T-helper 22 cell (primary cell): ENCODE measurements at places on chromosomes 11 and 22.

DNA sequence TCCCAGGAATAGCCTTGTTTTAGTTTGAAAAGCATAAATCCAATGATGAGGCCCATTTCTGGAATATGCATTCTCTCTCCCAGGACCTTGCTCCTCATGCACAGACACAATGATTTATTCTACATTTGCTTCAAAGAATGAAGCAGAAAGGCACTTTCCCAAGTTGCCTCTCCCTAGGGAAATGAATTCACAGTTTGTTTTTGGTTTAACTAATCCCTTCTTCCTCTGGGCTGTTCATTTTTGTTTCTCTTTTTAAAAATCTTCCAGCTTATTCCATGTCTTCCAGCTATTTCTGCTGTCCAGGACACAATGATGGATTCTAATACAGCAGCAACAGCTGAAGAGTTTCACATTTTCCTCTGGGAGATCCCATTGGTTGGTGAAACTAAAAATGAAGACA lies 1529.2 kb upstream of the TENM4 start:
- DNase-seq = no peak

DNA sequence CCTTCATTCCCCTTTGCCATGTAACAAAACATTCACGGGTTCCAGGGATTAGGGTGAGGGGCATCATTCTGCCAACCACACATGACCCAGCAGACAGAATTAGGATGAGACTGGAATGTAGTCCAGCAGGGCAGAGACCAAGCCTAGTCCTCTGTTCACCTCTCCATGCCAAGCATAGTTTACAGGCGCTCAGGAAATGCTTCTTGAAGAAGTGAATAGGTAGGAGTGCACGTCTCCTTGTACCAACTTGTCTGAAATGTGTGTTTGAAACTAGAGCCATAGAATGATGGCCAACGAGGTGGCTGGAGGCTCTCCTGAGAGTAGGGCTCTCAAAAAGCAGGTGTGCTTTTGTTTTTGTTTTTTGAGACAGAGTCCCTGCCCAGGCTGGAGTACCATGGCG lies 8.2 kb downstream of the SPINDOC start:
- no peak for DNase-seq

DNA sequence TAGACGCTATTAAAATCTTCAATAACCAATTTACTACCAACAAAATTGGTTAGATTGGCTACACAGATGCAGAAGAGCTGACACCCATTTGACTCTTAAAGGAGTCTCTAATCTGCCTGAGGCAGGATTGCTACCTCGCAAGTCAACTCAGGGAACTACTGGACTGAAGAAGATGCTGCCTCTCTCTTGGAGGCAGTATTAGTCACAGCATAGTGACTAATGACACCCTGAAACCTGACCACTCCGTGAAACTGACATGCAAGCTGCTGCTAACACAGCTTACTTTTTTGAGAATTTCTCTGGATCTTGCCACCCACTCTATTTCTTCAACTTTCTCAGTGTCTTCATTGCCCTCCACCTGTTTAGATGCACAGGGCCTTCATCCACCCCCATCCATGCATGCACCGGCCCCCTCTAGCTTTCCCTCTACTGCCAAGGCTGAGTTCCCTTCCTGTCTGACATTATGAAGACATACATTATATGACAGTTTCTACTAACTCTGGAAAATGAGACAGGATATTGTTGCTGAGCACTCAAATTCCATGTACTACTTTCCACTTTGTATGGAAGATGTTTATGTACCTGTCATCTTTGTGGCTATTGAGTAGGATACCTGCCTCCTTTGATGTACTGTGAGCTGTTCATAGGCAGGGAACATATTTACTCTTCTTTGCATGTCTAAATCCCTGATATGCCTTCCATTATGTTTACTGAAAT lies 183.2 kb downstream of the MSANTD4 start:
- DNase-seq = no peak

DNA sequence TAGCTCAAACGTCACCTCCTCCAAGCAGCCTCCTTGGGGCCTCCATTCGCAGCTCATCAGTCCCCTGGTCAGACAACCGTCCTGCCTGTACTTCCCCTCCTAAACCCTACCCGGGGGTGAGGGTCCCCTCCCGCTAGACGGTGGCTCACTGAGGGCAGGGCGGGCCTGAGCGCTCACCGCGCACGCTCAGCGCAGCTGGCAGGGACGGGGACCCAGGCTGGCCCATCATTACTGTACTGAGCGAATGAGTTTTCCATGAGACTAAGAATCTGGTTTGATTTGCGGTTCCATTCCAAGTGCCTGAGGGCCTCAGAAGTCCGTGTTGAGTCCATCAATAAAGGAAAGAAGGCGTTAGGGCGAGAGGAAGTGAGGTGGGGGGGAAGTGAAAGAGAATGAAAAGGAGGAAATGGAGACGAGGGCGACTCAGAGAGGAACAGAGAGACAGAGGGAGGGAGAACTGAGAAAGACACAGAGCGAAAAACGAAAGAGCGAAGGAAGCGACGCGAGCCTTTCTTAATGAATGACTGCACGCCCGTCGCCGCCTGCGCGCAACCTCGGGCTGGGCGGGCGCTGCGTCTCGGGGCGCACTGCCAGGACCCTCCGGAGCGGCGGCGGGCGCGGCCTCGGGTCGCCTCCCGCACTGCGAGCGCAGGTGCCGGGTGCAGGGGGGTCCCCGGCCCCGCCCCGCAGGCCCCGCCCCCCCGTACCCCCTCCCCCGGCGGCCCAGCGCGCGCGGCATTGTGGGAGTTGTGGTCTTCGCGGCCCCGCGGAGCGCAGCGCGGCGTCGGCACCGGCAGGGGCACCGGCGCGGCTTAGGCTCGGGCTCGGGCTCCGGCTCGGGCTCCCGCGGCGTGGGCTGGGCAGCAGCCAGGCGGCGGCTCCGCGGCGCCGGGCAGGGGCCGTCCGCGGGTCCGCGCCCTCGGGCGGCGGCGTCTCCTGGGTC lies at the start of gene ASPHD2:
Gene ASPHD2 (plus strand): TSS at position 746 of the 943 bp plus-strand sequence. CDS start 4,356 bp downstream, outside the sequence.
- peak; percentile 74 for DNase-seq

GRCh38 chr22:29773233-29773632 lies 6.1 kb downstream of the UQCR10 start:
- DNase-seq = no peak

DNA sequence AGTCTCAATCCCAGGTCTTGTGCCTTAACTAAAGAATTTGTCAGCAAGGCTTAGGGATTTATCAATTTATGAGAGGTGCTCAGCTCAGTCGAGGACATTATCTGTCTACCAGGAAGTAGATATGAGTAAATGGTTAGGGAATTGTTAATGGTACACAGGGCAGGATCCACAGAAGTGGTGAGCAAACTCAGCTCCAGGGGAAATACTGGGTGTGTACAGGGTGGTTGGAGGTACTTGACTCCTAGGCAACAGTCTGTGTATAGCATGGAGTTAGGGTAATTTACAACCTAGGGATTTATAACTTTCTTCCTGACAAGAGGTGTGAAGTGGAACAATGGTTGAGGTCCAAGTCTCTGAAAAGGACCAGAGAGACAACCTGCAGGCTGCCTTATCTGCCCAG lies 123.4 kb upstream of the OR9Q1 start:
- DNase-seq = no peak

- DNase-seq = no peak
These were observed 103.4 kb upstream of the SEZ6L start for GRCh38 chr22:26065847-26066246.

- DNase-seq = no peak
These were observed 36.5 kb downstream of the LRRC74B start for GRCh38 chr22:21082248-21082647.

GRCh38 chr11:38814670-38815069 lies 2216.6 kb upstream of the RAG2 start:
- DNase-seq = no peak

DNA sequence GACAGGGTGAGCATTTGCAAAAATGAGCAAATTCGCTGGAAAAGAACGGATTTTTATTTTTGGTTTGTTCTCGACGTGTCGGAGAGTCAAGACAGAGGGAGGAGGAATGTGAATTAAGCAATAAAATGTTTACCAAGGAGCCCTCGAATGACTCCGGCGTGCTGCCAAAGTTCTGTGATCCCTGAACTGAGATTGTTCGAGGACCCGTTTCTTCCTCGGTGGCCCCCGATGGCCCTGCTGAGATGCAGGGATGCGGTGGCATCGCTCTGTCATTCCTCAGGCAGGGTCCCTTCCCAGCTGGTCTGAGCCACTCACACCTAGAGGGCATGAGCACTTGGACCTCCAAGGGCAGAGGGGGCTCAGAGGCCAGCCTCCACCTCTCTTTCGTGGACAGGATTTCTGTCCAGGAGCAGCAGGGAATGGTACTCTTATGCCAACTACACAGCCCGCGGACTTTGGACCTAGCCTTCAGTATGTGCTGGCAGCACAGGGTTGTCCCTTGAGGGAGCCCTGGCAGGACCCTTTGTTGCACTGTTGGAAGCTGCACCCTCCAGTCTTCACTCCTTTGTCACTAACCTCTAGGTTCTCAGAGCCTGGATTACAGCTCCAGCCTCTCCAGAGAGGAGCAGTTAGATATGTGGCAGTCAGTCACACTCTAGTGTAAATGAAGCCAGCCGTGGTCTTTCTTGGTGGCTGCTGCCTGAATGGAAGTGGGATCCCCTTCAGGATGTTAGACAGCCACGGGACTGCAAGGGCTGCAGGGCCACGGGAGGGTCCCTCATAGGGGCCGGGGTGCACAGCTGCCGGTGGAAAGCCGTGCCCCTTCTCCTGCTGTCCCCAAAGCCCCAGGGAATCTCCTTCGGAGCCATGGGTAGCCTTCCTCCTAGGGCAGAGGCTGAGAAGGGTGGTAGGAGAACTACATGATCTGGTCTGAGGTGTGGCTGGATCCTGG lies 109.4 kb upstream of the ANO1 start:
- no peak for DNase-seq

GRCh38 chr11:65853246-65853979 lies 4.6 kb downstream of the CFL1 start:
- no peak for DNase-seq

DNA sequence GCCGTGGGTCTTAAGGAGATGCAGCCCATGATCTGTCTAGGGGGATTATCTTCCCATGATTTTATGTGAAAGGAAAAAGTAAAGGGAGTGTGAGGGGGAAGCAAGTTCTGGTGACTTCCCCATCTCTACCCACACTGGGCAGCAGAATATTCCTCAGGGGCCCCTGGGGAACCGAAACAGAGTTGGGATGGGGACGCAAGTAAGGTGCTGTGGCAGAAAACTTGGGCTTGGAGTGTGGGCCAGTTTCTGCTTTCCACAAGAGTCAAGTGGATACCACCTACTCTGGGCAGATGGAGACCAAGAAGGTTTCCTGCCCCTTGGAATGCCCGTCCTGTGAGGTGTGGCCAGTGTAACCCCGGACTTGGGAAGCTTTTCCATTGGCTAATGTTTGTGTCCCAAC lies 64.4 kb downstream of the SGSM3 start:
- DNase-seq = no peak

- DNase-seq = no peak
These were observed 25.6 kb downstream of the SYT7 start for GRCh38 chr11:61555051-61555969.

GRCh38 chr11:76188873-76189272 lies 17.4 kb downstream of the WNT11 start:
- no peak for DNase-seq

DNA sequence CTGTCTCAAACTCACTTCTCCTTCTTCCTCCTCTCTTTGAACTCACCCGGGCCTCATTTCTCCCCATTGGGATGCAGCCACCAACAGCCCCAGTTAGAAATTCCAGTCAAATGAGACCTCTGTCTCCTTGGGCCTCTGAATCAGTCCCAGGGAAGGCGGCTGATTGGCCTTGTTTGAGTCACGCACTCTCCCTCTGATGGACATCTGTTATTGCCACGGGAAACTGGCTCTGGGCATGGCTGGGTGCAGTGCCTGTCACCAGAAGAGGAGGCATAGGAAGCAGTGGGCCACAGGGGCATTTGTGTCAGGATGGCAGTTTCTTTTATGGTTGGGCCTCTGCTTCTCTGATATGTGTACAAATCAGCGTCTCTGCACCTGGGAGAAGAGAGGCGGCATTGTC lies 9.6 kb upstream of the WNT11 start:
- no peak for DNase-seq

- DNase-seq = no peak
These were observed 14.1 kb downstream of the RPS13 start for GRCh38 chr11:17063171-17064002.
